ENCODE measurements at places on chromosomes 2 and 18.

DNA sequence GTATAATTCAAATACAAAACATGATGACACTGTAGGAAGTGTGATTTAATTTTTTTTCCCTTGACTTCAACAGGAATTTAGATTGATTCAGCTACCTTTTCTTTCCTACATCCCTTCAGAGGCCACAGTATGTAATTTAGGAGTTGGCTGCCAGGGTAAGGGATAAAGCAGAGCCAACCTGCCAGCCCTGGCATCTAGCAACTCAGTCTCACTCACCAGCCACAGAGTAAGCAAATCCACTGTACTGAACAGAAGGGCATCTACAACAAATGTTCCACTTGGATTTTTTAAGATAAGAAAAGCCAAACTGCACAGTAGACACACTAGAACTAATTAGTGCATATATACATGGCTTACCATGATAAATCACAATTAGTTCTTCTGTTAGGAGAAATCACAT lies 54.3 kb upstream of the PEX13 start:
- no peak for DNase-seq

DNA sequence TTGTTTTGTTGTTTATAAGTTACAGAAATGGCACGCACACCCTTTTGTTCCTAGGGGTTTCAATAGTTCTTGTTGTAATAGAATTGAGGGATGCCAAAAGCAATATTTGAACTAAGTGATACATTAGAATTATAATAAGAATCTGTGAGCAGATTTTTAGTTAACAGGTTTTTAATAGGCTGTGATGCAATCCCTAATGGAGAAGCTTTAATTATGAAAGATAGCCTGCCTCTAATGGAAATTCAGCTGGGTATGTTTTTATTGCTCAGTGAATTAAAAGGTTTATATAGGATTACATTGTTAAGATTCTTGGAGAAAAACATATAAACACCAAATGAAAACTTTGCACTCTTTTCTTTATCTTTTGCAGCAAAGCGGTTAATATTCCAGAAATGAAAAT lies 131.1 kb downstream of the PPP1R1C start:
- DNase-seq: no peak

DNA sequence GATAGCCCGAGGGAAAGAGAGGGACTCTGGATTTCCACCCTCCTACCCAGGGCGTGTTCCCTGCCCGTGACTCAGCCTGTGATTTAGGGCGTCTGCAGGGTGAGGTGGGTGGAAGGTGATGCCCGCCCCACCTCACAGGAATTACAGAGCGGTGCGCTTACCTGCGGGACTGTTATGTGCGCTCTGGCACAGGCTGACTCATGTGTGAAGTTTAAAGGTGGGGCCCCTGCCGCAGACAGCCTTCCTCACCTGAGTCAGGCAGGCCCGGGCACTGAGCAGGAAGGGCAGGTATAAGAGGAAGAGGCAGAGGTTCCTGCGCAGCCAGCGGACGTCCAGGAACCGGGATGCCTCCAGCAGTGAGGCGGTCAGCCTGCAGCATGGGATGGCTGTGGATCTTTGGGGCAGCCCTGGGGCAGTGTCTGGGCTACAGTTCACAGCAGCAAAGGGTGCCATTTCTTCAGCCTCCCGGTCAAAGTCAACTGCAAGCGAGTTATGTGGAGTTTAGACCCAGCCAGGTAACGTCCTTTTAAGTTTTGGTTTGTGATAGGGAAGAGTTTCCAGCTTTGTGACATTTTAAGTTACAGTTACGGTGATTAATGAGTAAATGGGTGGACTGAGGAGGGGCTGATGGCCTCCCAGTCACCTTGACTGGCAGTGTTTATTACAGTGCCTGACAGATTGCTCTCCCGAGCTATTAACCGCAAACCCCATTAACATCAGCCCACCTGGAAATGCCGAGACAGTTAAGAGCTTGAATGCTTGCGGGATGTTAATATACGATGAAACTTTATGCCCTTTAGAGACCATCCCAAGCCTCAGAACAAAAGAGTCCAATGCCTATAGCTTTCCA lies 141.6 kb upstream of the TTC39C start:
- no peak for DNase-seq

- no peak for DNase-seq
These were observed 112.9 kb upstream of the CNTNAP5 start for GRCh38 chr2:123912171-123912570.

GRCh38 chr2:86364894-86365293 lies 27.5 kb upstream of the REEP1 start:
- DNase-seq: no peak

- no peak for DNase-seq
These were observed 205.1 kb downstream of the TWIST2 start for GRCh38 chr2:239052798-239053665.

- DNase-seq: no peak
These were observed 164.8 kb upstream of the ACVR2A start for GRCh38 chr2:147679955-147680531.

DNA sequence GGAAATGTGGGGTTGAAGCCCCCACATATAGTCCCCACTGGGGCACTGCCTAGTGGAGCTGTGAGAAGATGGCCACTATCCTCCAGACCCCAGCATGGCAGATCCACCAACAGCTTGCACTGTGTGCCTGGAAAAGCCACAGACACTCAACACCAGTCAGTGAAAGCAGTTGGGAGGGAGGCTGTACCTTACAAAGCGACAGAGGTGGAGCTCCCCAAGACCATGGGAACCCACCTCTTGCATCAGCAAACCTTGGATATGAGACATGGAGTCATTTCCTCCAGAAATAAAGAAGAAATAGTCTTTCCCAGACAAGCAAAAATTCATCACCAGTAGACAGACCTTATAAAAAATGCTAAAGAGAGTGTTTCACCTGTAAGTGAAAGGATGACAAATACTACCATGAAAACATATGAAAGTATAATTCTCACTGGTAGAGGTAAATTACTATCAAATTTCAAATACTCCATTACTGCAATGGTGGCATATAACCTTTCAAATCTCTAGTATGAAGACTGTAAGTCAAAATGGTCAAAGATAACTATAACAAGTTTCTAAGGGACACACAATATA lies 152.6 kb upstream of the EPHA4 start:
- no peak for DNase-seq

GRCh38 chr2:101140978-101141655 lies 10.1 kb downstream of the TBC1D8 start:
- no peak for DNase-seq

GRCh38 chr18:48709371-48710062 lies 170.7 kb downstream of the CTIF start:
- DNase-seq: no peak

DNA sequence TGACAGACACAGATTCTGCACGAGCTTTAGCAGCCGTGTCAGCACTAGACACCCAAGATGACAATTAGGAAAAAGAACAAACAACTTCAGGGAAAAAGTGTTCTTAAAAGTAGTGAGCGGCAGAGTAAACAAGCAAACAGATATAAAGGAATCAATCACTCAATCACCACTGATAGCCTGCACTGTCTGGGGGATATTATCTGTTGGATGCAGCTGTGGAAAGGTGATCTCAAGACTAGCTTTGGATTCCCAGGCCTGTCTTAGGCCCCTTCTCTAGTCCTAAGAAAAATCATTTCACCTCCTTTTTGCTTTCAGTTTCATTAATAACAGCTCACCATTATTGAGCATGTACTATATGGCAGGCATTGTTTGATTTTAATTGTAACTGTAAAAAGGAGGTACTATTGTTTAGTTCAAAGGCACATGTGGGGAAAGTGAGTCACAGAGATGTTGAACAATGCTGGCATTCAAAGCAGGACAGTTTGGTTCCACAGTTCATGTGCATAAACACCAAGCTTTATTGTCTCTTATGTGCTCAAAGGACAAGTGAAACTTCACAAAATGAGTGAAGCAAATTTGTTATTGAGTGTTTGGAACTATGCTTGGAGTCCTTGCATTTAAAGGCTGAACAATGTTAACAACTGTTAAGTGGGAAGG lies 147.3 kb upstream of the TCF4 start:
- no peak for DNase-seq
